ENCODE measurements at places on chromosomes 1 and 21.

GRCh38 chr1:236257216-236257615, 24.5 kb downstream of the ERO1B start:
- no peak for DNase-seq

GRCh38 chr1:234760303-234760723, 150.3 kb upstream of the IRF2BP2 start:
- DNase-seq, result no peak

DNA sequence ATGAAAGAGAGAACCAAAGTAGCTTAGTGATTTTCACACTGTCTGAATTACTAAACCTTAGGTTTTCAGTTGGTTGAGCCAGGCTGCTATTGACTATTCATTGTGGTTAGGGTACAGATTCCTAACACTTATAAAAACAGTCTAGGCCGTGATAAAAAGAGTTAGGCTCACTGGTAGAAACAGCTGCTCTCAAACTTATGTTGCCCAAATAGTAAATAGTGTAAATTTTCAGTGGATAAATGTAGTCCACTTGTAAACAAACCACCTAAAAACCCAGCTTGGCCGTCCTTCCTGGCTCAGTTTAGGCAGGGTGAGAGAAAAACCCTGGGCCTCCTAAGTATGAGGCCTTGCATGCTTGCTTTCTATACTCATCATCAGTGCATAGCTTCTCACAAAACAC, 34.9 kb downstream of the ARID1A start:
- DNase-seq, result no peak

DNA sequence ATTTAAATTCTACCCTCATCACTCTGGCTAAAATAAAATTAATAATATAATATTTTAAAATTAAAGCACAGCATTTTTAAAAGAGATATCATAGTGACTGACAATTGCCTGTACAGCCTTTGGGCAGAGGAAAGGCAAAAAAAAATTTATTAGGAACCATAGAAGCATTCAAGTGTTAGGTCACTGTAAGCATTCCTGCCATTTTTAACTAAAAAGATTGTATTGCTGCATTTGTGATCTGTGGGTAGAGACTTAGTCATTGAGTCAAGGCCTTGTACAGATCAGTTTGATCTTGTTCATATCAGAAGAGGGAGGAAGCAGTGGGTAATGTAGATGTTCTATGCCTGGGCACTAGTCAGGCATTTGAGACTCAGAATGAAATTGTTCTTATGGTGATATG, 109.9 kb downstream of the LYPLAL1 start:
- no peak for DNase-seq

- DNase-seq, result no peak
Observed at GRCh38 chr1:27630859-27631491, 4.0 kb downstream of the FGR start.

DNA sequence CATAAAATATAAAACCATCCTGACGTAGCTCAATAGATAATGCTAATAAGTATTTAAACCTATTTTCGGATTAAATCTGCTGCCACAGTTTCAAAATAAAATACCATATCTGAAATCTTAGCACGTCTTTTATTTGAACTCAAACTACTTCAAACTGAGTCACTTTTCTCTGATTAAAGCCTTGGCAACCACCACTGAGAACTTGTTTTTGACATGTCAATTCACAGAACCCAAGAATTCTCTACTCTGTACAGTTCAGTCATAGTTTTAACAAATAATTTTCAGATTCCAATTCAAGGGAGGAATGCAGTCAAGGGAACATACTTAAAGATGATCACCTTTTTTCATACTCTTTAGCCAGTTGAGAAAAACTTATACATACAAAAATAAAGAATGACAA, 643.2 kb downstream of the KCNT2 start:
- DNase-seq, result no peak

DNA sequence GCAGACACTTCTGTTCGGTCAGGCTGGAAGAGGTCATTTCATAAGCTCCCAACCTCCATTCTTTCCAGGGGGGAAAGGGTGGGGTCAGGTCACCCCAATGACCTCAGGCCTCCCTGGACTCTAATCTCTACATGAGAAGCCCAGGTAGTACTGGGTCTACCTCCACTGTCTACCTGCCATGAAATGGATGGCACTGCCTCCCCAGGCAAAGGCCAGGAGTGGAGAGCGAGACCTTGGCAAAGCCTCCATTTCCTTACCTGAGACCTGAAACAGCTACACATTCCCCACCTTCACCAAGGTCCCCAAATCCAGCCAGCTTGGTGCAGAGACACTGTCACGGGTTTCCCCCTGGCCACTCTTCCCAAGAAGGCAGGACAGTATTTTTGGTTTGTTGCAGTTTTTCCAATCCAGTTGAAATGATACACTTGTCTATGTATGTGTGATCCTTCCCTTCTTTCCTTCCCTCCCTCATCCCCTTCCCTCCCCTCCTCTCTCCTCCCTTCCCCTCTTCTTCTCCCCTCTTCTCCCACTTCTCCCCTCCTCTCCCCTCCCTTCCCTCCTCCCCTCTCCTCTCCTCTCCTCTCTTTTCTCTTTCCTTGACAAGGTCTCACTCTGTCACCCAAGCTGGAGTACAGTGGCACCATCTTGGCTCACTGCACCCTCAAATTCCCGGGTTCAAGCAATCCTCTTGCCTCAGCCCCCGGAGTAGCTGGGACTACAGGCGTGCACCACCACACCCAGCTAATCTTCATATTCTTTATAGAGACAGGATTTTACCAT, 16.1 kb downstream of the BTG2 start:
- no peak for DNase-seq

DNA sequence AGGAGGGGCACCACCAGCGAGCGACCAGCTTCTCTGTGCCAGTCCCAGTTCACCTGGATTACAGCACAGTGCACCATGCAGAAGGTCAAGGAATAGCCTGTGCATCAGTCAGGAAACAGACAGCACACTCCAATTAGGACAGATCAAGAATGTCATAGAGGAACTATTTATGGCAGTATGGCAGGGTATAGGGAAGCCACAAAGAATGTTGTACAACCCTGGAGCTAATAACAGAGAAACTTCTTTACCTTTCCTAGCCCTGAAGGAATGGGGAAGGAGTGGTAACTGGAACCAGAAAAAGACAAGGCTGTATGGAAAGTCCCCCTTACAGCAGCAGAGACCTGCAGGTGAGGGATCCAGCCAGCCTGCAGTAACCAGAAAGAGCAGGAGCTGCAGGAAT, 87.8 kb upstream of the USP24 start:
- no peak for DNase-seq

GRCh38 chr1:210123924-210124589, 108.5 kb upstream of the SERTAD4 start:
- no peak for DNase-seq

GRCh38 chr1:224264321-224264720, 65.7 kb downstream of the NVL start:
- no peak for DNase-seq

GRCh38 chr1:8604041-8604945, 213.1 kb downstream of the RERE start:
- peak; percentile 63 for DNase-seq

DNA sequence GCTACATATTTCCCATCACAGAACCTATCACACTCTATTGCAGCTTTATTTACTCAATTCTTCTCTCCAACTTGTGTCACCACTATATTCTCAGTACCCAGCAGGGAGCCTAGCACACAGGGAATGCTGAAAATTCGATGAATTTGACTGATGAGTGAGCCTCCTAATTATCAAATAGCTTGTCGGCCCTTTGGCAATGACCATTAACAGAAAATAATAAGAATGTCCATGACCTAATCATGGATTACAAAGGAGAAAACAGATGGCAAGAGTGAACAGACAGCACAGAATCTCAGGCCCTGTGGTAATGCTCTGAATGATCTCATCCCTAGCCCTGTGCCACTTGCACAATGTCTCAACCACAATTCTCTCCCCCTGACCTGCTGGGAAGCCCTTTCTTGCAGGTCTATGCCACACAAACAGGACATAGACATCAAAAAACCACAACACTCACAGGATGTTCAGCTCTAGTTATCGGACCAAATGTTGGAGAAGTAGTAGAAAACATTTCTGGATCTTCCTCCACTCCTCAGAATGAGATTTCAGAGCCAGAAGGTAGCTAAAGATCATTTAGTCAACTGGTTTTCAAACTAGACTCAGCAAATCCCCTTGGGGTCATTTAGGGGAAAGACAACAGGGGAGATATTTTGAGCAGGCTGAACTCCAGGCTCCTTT, 68.4 kb downstream of the LUZP1 start:
- DNase-seq, result peak; percentile 74

DNA sequence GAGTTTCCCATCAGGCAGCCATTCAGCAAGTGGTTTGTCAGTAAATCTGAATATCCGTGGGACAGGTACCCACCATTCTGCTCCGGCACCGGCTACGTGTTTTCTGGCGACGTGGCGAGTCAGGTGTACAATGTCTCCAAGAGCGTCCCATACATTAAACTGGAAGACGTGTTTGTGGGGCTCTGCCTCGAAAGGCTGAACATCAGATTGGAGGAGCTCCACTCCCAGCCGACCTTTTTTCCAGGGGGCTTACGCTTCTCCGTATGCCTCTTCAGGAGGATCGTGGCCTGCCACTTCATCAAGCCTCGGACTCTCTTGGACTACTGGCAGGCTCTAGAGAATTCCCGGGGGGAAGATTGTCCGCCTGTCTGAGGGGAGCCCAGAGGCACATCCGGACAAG, 48.4 kb downstream of the B3GALT5 start:
- no peak for DNase-seq

DNA sequence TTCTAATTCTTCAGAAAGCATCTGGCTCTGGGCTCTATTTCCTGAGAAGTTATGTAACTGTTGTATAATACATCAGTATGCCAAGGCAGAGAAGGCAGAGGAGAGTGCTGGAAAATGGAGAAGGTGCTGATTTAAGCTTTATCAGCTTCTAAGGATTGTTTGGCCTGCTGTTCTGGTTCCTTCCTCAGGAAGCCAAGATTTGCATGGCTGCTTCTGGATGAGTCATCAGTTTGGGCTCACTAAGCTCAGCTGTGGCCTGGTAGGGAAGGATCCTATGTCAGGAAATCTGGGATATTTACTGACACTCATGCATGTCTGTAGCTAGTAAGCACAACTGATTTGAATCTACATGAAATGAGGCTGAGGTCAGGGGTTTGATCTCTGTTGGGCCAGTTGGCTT, 73.2 kb upstream of the ADGRL4 start:
- no peak for DNase-seq

DNA sequence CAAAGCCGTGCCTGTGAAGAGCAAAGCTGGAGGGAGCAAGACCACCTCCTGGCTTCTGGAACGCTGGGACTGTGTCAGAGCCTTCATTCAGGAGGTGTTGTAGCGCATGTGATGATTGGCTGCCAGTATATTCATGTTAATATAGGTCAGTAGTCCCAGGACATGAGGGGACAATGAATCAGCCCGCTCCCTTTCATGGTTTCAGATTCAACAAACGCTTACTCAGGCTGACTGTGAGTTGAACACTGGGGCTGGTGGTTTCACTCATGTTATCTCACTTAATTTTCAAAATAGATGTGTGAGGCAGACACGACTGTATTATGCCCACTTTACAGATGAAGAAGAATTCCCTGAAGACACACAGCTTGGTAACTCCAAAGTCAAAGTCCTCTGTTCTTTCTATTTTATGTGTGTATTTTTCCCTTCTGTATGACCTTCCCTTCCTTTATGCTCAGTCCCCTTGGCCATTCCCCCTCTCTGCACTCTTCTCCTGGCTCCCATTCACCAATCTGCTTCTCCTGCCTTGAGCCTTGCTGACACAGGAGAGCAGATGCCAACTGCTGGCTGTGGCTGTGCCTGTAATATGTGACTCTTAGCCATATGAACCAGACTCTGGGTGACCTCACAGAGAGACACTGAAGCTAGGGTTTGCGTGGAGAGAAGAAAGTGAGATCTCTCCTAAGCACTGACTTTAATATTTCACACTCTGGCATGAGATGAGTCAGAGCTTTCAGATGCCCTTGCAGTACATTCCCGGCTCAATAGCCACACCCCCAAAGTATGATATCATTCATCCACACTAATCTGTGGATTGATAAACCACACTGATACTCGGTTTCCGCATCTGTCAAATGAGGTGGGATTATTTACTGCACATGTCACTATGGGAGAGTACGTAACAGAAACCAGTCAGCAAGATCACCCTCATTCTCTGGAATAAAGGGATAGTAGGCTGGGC, 31.4 kb upstream of the KIRREL1 start:
- DNase-seq, result peak; percentile 18

DNA sequence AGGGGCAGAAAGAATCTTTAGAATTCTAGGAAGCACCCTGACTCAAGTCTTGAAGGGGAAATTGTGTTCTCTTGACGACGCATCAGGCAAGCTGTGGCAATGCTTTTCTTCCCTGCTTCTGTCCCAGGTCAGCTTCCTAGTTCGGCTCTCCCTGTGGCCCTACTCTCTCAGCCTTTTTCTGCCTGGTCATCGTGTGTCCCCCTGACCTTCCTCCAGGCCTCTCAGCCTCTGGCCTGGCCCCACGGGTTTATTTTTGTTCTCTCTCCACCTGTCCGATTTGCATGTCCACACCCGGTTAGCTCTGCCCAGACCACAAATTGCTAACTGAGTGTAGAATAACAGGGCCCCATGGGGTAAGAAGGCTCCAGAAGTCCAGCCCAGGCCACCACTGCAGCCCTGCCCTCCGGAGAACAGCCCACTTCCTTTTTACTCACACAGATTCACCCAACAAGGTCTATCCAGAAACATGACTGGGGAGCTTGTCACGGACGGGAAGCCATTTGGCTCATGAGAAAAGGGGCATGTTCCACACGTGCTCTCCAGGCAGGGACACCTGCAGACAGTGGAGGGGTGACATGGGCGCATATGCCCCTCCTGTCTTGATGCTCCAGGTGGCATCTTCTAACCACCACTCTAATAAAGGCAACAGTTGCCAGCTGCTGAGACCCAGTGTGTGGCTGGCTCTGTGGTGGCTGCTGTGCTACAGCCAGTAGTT, 9.8 kb downstream of the KCNN3 start:
- DNase-seq, result no peak

DNA sequence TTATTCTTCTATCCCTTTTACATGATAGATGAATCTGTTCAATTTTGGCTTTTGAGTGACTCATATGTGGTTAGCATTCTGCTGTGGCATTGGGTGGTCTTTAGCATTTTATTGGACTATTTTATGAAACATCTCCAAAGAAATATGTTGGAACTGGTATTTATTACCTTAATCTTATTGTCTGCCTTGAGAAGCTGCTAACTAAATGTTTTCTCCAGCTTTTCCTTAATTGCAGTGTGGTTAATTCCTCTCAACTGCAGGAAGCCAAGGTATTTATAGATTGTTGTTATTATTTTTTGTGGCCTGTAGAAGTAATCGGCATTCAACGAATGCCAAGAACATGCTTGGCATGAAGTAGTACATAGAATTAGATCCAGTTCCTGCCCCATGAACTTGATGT, 64.1 kb downstream of the NOS1AP start:
- no peak for DNase-seq

GRCh38 chr1:205604825-205605505, 26.8 kb downstream of the ELK4 start:
- no peak for DNase-seq

DNA sequence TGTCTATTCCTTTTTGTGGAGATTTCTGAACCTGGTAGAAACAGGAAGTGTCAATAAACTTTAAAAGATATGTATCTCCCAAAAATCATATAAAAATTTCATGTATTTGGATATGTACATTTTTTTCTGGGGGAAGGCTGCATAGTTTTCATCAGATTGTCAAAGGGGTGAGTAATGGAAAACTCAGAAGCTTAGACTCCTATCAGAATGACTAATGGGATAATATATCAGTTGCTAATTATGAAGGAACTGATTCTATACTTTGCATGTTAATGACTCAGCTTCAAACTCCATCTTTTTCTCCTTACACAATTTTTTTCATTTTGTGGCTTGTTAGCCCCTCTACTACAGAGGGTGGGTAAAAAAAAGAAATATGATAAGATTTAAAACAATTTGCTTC, 55.9 kb downstream of the GON4L start:
- no peak for DNase-seq
